ENCODE measurements at places on chromosomes 1 and 21.

DNA sequence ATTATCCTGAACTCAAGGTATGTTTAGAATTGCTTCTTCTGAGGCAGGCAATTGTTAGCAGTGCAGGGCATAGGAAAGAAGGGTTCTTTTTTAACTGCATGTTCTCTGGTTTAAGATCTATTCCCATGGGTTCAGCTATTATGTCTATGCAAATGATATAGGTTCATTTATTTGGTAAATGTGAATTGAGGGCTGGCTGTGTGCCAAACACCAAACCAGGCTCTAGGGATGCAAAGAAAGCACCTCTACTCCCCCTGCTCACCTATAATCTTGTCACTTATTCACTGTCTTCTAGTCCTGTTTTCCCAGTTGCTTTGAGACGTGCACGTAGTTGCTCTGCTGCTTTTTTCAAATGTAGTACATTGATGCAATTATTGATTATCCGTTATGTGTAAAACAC, 691 bp upstream of the KIFAP3 start:
- no peak for DNase-seq

DNA sequence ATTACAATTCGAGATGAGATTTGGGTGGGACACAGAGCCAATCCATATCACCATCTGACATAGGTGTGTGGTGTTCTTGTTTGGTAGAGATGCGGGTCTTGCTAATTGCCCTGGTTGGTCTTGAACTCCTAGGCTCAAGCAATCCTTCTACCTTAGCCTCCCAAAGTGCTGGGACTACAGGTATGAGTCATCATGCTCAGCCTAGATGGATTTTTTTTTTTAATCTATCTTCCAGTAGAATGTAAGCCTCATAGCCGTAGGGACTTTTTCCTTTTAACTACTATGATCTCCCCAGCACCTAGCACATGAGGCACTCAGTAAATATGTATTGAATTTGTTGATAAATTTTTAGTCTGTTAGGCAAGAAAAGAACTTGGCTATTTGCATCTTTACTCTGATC, 94.6 kb upstream of the TENT5C start:
- DNase-seq = no peak

DNA sequence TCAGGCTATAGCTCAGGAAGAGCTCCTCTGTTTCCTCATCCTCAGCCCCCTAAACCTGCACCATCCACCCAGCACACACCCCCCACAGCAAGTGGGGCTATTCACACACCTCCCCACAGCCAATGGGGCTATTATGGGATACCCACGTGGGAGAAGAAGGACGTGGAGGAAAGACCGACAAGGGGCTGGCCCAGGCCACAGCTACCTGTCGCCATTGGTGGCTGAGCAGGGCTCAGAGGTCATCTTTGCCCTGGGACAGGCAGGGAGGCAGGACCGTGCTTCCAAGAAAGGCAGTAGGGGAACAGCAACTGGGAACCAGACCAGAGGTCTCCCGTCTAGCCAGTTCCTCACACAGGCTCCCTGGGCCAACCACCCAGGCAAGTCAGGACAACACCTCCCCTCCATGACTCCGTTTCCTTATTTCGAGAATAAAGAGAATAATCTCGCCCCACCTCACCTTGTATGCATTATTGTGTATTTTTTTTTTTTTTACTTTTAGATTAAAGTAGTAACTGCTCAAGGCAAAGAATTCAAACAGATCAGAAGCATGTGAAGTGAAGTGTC, 92.3 kb upstream of the TARDBP start:
- no peak for DNase-seq

GRCh38 chr1:106600626-106601025, 455.8 kb upstream of the PRMT6 start:
- DNase-seq = no peak

DNA sequence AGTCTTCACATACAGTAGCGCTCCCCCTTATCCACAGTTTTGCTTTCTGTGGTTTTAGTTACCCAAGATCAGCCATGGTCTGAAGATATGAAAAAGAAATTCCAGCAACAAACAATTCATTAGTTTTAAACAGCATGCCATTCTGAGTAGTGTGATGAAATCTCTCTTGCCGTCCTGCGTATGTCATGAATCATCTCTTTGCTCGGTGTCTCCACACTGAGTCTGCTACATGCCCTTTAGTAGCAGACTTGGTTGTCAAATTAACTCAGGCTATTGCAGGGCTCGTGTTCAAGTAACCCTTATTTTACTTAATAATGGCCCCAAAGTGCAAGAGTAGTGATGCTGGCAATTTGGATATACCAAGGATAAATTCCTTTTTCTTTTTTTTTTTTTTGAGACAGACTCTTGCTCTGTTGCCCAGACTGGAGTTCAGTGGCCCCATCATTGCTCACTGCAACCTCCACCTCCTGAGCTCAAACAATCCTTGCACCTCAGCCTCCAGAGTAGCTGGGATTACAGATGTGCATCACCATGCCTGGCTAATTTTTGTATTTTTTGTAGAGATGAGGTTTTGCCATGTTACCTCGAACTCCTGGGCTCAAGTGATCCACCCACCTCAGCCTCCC, 22.6 kb downstream of the PHACTR4 start:
- peak; percentile 82 for DNase-seq

DNA sequence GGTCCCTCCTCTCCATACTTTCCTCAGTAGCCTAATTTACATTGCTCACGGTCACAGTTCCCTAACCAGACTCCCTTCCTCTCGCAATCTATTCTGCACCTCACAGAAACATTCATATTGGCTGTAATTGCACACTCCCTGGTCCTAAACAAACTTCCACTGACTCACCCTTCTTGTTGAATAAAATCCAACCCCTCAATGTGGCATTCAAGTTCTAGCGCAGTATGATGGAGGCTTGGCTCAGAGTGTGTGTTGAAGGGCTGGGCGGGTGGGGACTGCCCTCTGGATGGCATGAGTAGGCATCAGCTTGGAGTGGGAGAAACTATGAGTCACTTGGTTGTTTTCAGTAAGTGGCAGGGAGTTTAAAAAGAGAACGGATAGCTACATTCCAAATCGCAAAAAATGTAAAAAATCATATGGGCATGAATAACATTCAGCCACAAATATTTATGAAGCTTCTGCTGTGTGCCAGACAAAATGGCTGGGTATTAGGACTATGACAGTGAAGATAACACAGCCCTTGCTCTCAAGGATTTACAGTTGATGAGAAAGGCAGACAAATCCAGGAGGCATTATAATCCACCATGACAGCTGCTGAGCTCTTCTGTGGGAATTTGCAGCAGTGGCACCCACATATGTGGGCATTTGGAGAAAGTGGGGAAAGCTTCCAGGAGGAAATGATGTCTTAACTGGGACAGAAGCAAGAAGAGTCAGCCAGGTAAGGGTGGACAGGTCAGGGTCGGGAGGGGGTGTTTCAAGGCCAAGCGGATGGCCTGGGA, 42.2 kb upstream of the LYST start:
- no peak for DNase-seq

- no peak for DNase-seq
Observed at GRCh38 chr21:36237441-36237840, 80.8 kb downstream of the DOP1B start.

DNA sequence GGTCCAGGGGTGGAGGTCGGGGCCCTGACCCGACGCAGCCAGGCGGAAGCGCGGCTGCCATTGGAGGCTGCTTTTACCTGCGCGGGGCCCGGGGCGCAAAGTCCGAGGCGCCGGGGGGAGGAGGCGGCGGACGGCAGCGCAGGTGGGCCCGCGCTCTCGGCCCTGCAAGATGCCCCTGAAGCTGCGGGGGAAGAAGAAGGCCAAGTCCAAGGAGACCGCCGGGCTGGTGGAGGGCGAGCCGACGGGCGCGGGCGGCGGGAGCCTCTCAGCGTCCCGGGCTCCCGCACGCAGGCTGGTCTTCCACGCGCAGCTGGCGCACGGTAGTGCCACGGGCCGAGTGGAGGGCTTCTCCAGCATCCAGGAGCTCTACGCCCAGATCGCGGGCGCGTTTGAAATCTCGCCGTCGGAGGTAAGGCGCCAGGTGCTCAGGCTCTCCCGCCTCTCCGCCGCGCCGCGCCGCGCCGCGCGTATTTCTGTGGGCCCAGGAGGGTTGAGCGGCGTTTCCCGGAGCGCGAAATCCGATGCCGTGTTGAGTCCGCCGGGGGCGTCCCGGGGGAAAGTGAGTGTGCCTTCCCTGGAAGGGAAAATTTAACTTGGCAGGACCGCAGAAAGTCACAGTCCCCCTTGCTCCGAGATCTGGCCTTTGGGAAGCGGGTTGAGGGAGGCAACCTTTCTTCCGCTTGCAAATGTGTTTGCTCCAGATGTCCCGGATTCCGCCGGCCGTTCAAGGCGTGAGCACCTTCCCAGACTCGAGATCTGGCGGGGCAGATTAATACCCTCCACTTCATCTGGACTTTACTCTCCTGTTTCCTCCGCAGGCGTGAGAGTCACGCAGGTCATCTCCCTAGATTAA, at the start of gene GIPC2:
Gene GIPC2, plus strand, starts transcription at position 41 of the 853 bp plus-strand sequence. Its CDS starts 129 bp downstream, at position 170.
- no peak for DNase-seq

- no peak for DNase-seq
Observed at GRCh38 chr1:218463194-218464156, 118.3 kb downstream of the TGFB2 start.

DNA sequence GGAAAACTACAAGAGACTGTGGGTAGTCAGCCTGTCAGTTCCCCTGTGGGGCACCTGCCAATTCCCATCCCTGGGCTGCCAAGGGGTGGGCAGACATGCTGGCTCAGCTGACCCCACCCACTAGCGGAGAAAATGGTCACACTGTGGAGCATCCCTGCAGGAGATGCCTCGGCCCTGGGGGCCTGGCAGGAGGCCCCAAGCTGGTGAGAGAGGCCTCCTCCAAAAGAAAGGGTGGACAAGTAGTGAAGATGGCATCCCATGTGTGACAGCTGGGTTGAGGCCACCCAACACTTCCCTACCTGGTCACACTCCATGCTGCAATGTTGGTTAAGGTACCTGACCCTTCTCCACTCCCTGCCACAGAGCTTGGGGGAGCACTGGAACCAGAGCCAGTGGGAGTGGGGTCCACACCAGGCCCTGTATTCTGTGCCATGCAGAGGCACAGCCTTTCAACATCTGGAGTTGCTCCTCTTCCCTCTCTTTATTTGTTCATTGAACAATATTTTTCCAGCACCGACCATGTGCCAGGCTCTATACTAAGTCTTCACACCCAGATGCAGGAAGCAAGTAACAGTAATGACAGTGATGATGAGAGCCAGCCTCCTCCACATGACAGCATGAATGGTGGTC, 59.5 kb downstream of the KLHDC7A start:
- no peak for DNase-seq

DNA sequence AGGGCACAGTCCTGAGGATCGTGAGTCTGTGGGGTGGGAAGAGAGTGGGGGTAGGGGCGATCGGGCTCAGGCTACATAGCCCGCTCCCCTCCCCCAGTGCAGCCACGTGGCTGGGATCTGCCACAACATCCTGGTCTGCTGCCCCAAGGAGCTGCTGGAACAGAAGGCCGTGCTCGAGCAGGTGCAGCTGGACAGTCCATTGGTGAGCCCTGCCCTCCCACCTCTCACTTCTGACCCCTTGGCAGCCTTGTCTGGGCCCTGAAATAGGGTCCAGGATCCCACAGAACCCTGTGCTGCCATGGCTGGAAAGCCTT, 5.0 kb downstream of the CNKSR1 start:
- no peak for DNase-seq

DNA sequence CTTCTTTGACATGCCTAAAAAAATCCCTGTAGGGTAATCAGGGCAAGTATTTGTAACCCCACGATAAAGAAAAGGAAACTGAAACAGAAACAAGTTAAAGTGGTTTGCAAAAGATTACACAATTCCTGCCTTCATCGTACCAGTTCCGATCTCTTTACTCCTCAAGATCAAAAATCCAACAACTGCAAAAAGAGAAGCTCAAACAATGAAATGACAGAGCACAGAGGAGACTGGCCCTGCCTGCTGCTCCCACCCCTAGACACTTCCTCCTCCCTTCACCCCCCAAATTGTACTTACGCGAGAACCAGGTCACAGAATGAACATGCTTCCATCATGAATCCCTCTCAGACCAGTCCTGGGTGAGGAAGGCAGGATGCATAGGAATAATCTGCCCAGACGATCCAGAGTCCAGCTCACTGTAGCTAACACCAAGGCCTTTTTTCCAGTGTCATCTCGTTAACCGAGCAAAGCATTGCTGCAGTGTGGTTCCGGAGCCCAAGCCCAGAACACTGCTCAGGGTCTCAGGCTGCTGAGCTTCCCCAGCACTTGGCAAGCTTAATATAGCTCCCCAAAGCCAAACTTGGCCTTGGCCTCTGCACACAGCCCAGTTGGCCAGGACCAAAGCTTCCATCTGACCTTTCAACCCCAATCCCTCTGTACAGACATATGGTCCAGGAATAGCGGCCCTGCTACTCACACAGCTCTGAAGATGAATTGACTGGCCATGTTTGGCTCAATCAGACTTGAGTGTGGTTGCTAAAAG, 20.3 kb downstream of the RXRG start:
- no peak for DNase-seq

- no peak for DNase-seq
Observed at GRCh38 chr1:175935566-175936115, 192.2 kb upstream of the TNR start.

GRCh38 chr1:44631333-44631646, 43.0 kb downstream of the TMEM53 start:
- no peak for DNase-seq

DNA sequence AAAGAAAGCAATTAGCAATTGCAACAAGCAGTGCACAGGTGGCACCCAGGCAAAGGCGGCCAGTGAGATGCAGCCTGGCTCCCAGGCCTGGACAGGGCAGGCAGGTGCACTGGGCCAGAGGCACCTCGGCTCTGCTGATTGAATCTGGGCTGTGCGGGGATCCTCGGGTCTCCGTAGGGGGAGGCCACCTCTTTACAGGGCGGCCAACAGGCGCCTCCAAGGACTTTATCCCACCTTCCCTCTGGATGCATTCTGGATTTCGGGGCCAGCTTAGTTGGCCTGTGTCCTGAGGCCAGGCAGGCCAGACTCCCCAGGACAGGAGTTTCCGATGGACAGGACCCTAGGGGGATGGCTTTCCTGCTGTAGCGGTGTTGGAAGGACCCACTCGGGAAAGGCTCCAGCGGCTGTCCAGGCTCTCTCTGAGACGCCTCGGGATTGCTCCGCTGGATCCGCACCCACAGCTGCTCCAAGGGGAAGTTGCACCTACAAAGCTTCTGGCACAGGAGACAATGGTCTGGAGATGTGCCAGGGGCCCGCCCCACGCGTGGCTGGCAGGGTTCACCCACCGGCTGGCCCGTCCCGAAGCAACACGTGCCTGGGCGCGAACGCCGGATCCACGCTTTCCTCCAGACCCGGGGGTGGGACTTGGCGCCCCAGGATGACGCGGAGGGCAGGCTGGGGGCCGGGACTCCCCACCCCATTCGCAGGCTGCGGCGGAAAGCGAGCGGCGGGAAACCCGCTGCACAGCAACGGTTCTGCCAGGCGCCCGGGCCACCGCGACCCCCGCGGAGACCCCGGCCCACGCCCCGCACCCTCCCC, 810 bp downstream of the SLC19A1 start:
- DNase-seq = no peak

- DNase-seq = no peak
Observed at GRCh38 chr1:155759966-155760630, 71.2 kb downstream of the DAP3 start.

GRCh38 chr1:53303726-53304515, 23.9 kb downstream of the LRP8 start:
- no peak for DNase-seq
